Lung (tissue), 17 donors: ENCODE measurements at places on chromosomes 3 and 15. TPM values are rescaled to one million over a fixed set of nuclear protein-coding genes. Genes with fewer than 3 reads are reported as not detected.
A peak's percentile ranks its signal among the peaks of the same experiment; 100 is the strongest.

DNA sequence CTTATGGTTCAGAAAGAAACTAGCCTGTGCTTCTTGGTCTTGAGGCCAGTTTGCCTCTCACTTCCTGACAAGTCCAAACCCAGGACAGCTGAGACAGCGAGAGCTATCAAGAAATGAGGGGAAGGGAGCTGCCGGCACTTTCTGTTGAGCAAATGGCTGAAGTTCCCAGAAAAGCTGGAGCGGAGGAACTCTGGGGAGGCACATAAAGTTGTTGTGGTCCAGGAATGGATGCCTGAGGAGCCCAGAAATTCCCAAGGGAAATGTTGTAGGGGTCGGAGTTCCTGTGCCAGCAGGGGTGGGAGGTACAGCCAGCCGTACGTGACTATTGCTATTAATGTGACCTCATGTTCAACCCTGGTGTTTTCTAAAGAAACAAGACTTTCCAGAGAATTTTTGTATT lies 98.8 kb upstream of the TNFAIP8L3 start:
- DNase-seq = no peak

DNA sequence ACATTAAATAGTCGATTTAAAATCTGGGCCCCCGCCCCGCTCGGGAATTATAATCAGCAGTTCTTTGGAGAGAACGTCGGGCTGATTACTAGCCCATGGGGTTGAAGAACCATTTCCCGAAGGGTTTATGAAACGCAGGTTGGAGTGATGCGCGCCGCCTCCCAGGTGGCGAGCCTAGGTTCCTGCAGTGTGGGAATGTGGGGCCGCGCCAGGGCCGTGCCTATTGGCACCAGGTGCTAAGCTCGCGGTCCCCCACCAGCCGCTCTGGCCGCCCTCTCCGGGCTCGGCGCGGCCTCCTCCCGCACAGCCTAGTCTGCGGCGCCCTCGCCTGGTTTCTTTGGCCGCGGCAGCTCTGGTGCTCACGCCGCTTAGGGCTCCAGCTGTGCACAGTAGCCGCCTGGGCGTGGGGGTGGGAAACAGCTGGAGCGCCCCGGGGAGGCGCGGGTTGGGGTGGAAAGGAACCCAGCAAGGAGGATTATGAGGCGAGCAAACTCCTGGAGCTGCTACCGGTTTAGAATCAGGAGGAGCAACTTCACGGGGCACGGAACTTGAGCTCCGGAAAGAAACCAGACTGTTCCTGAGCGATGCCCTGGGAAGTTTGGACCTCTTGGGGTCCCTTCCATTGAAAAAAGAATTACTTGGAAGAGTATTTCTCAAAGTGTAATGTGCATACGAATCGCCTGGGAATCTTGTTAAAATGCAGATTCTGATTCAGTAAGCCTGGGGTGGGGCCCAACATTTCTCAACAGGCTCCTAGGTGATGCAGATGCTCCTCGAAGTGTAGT lies 5.6 kb upstream of the MECOM start:
- DNase-seq = peak; percentile 90

DNA sequence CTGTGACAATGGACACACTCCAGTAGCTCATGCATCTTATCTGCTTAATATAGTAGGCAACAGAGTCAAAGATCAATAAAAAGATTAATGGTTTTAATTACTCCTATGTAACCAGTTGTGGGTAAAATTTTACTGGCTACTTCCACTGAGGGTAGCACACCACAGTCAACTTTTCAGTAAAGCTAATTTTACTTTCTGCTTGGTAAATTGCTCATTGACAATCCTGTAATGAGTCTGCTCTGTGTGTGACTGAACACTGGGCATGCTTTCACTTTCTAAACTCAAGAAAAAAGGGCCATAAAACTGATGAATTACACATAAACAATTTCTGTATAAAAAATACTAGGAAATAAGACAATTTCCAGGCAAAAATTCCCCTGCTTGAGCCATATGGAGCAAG lies 838.3 kb downstream of the VGLL3 start:
- DNase-seq = no peak

DNA sequence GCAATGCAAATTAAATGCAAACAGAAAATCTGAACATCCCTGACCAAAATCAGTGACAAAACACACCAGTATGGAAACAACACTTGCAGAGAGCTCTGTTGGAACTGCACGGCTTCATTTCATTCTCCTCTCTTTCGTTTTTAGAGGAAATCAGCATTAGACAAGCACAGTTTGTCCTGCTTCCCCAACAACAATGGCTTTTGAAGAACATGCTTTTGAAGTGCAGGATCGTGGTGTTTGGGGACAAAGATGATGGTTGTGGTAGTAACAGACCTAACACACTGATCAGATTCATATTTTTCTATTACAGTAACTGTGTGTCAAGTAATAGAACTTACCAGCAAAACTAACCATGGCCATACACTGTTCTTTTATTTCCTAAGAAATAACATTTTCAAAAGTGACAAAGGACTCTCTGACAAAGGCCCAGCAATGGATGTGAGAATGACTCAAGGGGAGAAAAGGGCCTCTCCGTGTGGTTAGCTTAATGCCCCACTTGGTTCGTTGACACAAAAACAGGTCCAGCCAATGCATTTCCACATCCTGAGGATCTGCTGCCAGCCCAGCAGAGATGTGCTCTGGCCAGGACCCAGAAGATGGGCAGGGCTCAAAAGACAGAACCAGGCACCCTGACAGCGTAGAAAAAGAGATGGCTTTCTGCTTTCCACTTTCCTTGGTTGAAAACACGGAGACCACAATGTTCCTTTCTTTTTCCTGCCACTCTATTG lies 84.1 kb downstream of the CCNL1 start:
- DNase-seq = no peak

DNA sequence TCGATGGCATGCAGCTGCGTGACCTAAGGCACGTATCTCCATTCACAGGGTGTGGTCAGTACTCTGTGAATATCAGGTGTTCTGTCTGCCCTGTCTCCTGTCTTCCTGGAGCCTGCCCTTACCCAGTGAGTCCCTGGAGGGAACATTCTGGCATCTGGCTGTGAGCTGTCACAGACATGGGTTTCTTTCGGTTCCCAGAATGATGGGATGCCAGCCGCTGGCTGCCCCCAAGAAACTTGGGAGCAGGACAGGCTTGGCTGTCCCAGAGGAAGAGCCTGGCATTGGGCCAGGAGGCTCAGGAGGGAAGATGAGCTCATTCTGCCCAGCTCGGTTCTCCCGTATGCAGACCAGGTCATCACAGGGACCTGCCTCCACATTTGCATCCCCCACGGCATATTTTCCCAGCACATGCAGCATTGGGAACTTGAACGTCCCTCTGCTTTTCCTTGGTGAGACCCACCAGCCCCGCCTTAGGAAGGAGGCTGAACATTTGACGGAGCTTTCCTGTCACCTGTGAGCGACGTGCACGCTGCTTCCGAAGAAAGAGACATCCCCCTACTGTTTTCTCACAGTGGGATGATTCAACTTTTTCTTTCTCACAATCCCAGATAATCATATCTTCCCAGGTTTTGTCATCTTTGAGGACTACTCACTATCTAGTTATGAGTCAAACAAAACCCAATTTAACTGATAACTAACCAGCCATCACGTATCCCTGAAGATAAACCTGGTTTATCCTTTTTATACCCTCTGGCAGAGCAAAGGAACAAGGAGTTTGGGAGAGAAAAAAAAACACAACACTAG lies 22.0 kb upstream of the PGPEP1L start:
- no peak for DNase-seq

- DNase-seq = no peak
Observed at GRCh38 chr3:71998995-71999673, 214.2 kb upstream of the PROK2 start.

DNA sequence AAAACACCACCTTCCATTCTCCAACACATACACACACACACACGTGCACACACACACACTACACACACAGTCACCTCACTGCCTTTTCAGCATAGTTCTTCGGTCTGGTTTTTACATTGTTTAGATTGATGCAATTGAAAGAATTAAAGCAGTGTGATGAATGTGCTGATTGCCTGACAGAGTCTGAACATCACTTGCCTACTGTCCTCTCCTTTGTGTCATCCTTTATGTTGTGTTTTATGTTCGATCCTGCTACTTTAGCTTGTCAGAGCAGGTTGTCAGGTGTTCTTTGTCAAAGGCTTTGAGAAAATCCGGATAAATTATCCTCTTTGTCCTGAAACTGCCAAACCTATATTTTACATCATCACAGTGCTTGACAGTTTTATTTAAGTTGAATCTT lies 80.4 kb downstream of the IQCH start:
- no peak for DNase-seq

- DNase-seq = no peak
Observed at GRCh38 chr3:174767853-174768382, 91.2 kb upstream of the NAALADL2 start.

The SLC22A13 gene
- polyA plus RNA-seq = 0.08 TPM

The NDN gene
- 31.1 TPM for polyA plus RNA-seq

The P2RY12 gene
- polyA plus RNA-seq = 0.16 TPM

The GABRR3 gene
- polyA plus RNA-seq = not detected

The TIMP4 gene
- polyA plus RNA-seq = 1.4 TPM

The SLC38A3 gene
- polyA plus RNA-seq = 0.24 TPM

The TUSC7 gene
- polyA plus RNA-seq = not detected

The KNL1 gene
- 0.53 TPM for polyA plus RNA-seq

The PLA2G4B gene
- 13.0 TPM for polyA plus RNA-seq

The OR5K2 gene
- polyA plus RNA-seq = not detected

The OIP5 gene
- 1.2 TPM for polyA plus RNA-seq

The TJP1 gene
- 20.6 TPM for polyA plus RNA-seq

The GOLGA8S gene
- 0.05 TPM for polyA plus RNA-seq

The C3orf62 gene
- 8.1 TPM for polyA plus RNA-seq
